ENCODE measurements at places on chromosomes 7 and 10.

DNA sequence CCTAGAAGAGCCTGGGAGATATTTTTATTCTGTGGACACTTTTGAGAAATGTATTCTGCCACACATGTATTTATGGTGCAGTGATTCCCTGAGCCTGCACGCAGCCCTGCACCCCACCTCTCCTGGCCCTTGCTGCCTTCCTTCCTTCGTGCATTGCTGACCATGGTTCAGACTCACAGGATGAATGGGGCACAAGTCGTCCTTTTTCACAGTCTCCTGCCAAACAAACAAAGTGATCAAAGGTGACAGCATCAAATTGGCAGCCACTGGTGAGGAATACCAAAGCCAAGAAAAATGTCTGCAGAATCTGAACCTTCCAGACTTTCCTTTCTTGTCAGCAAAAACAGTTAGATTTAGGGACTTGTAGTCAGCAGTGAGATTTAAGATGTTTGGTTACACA, 215.0 kb downstream of the ACTR3B start:
- DNase-seq, result no peak

DNA sequence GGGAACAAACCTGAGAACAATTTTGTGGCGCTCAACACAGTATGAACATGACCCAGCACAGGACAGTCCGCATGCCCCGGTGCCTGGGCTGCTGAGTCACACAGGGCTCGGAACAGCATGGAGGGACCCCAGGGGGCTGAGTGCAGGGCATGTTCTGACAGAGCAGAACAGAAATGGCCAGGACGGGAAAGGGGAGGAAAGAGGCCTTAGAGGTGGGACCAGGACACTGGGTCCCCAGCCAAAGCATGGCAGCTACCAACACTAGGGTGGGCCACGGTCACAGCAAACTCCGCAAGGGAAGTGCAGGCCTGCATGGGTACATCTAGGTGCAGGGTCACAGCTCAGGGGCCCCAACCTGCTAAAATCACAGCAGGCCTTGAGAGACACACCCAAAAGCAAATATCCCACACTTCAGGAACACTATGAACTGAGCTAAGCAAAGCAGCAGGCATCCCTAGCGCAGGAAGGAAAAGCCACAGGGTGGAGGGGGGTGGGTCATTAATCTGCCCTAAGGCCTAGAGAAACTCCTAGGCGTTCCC, 5.6 kb downstream of the IMPDH1 start:
- DNase-seq, result no peak

DNA sequence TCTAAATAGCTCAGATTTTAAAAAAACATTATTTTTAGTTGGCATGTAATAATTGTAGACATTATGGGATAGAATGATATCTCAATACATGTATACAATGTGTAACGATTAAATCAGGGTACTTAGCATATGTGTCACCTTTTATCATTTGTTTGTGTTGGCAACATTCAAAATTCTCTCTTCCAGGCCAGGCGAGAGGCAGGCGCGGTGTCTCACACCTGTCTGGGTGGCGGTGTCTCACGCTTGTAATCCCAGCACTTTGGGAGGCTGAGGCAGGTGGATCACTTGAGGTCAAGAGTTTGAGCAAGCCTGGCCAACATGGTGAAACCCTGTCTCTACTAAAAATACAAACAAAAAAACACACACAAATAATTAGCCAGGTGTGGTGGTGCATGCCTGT, 151.7 kb downstream of the RTKN2 start:
- DNase-seq, result no peak

GRCh38 chr7:148356303-148356702, 234.3 kb upstream of the C7orf33 start:
- peak; percentile 4 for DNase-seq

Measured in hypothalamus (tissue), 51 donors.